ENCODE measurements at places on chromosomes 5 and 9.
A peak's percentile ranks its signal among the peaks of the same experiment; 100 is the strongest.

DNA sequence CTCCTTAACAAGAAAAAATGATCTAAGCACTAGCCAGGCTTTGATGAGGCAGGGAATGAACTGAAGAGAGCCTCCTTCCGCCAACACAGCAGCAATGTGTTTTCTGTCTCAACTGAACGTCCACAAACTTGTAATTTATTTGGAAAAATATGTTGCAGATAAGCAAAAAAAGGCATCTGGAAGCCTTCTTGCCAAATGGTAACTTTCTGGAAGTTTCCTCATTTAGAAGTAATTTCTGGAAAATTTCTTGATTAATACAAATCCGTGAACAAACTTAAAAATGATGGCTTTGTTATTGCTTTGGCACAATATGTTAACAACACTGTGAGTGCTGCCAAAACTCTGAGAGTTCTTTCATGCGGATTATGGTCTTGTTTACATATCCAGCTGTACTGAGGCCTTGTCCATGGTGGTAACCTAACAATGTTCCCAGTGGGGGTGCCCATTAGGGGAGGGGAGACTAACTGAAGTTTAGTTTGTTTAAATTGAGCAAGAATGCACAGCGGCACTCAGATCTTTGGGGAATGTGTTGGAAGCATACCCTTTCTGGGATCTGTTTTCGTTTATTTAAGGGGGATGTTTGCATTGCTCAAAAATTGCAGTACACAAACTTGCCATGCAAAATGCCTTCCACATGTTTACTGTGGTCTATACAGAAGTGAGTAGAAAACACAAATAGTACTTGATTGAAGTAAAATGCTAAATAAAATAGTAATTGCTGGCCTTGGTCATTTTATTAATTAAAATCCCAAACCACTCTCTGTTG, 334.7 kb downstream of the NR2F1-AS1 start:
- no peak for DNase-seq

DNA sequence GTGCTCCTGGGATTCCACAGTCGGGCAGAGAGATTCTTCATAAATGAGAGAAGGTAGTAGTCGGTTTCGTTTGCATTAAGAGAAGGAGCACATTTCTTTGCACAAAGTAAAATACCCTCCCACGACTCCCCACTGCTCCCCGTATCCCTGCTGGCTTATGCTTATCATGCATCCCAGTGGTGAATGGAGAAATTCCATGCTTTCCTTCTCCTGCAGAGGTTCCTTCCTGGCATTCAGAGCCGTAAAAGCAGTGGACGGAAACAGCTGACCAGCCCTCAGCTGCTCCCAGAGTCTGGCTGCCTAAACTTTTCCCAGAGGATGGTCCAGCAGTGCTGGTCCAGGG, 93.1 kb downstream of the C9orf152 start:
- no peak for DNase-seq

GRCh38 chr5:54317511-54318260, 7.3 kb upstream of the ARL15 start:
- no peak for DNase-seq

- no peak for DNase-seq
Observed at GRCh38 chr9:85182383-85182782, 512.9 kb downstream of the NTRK2 start.

DNA sequence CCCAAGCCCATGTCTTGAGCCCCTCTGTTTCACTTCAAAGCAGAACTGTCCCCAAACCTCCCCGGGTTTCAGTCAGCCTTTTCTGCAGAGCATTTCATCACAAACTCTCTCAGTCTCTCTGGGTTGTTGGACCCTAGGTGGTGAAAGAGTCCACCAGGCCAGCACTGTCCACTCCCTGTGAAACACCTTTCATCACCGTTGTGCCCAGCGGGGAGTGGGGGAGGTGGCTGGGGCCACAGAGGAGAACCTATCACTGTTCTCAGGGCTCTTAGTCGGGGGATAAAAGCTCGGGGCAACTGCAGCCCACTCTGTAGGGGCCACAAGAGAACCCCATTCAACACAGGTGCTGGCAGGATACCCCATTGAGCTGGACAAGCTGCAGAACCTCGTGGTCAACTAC, 5.4 kb upstream of the RABL6 start:
- no peak for DNase-seq

GRCh38 chr5:176959051-176959450, 47.5 kb downstream of the UIMC1 start:
- peak; percentile 24 for DNase-seq

Data from NCI-H1105 (cell line).